ENCODE measurements at places on chromosomes 3 and 15. TPM values are rescaled to one million over a fixed set of nuclear protein-coding genes. Genes with fewer than 3 reads are reported as not detected.

Gene CTXN2
- total RNA-seq = not detected

Gene UPK1B
- not detected for total RNA-seq

Gene C3orf49
- total RNA-seq = not detected

Gene ADGRG7
- total RNA-seq = not detected

Gene CD86
- total RNA-seq = not detected

Gene HAUS2
- total RNA-seq = 41.4 TPM

Gene COL6A5
- not detected for total RNA-seq

Gene ASB14
- not detected for total RNA-seq

Gene CCPG1
- 249 TPM for total RNA-seq

Gene PPP1R14D
- total RNA-seq = not detected

Gene GPR62
- total RNA-seq = not detected

Gene ARPIN
- 23.0 TPM for total RNA-seq

Gene MOBP
- not detected for total RNA-seq

Gene CCR8
- not detected for total RNA-seq

Gene SPESP1
- total RNA-seq = 0.98 TPM

Gene CPN2
- total RNA-seq = not detected

Gene PLCB2
- total RNA-seq = not detected

Measured in fibroblast of the aortic adventitia (primary cell).